EH (cell line): ENCODE measurements at places on chromosomes 12 and 14.

DNA sequence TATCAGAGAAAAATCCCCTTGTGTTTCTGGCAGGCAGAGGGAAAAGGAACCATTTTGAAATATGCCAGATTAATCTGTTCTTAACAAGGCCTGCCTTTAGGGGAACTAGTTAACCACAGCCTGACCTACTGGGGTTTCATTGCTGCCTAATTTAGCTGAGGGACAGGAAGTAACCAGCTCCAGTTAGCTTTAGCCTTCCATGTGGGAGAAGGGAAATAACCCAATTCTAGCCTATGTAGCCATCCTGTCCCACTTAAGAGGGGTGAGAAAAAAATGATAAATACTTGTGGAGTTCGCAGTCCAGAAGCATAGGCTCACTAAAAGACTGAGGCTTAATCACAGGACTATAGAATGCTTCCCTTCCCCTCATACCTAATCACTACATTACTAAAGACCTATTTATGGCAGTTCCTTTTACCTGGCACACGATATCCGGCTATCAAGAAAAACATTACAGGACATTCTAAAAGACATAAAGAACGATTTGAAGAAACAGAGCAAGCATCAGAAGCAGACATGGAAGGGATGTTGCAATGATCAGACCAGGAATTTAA lies 22.8 kb downstream of the COX8C start:
- DNase-seq = peak; percentile 8

GRCh38 chr14:91261115-91261514 lies 16.6 kb upstream of the GPR68 start:
- no peak for DNase-seq

- DNase-seq = no peak
These were observed 53.0 kb upstream of the PRMT8 start for GRCh38 chr12:3437986-3438385.

- peak; percentile 45 for DNase-seq
These were observed 108.7 kb upstream of the PRICKLE1 start for GRCh38 chr12:42698213-42698612.

GRCh38 chr12:124484526-124484953 lies 82.9 kb downstream of the NCOR2 start:
- DNase-seq = no peak
